ENCODE measurements at places on chromosomes 4 and X. TPM values are rescaled to one million over a fixed set of nuclear protein-coding genes. Genes with fewer than 3 reads are reported as not detected.

The TMPRSS11B gene
- total RNA-seq = not detected

The EDA gene
- 0.51 TPM for total RNA-seq

The GPM6B gene
- 0.13 TPM for total RNA-seq

The TMSB15B gene
- total RNA-seq = 13.7 TPM

The CLDN2 gene
- total RNA-seq = 2.0 TPM

The ZDHHC15 gene
- total RNA-seq = under 0.01 TPM
